ENCODE measurements at places on chromosomes 4 and X.

DNA sequence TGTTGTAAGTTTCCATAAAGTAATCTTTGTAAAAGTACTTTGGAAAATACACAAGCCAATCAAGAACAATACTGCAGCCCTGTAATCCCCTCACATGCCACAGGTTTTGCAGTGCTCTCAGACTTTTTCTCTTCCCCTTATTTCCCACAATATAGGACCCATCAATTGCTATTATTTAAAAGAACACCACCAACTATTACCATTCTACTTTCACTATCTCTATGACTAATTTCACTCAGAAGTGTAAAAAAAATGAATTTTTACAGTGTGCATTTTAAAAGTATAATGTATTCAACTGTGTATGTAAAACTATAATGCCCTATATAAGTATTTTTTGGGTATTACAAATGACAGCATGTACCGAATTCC, 1.7 kb downstream of the ATP8A1 start:
- no peak for DNase-seq

- DNase-seq = no peak
Measured at GRCh38 chrX:23557070-23557469, 110.2 kb upstream of the PRDX4 start.

DNA sequence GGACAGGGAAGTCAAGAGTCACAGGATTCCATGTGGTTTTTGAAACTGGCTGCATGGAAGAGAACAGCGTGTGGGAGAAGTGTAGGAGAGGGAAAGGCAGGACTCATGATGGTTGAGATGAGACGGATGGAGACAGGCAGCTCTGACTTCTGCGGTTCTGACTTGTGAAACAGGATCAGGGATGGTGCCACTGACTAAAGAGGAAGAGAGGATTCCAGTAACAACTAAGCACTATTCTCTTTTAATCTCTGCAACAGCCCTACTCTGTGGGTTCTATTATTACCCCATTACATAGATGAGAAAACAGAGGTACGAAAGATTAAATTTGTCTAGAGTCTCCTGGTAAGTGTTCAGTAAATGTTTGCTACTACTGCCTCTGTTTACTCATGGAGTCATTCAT, 156.3 kb downstream of the CBR4 start:
- DNase-seq = no peak

- DNase-seq = no peak
Measured at GRCh38 chr4:7168106-7168505, 24.2 kb upstream of the SORCS2 start.

- no peak for DNase-seq
Measured at GRCh38 chr4:31370866-31371465, 650.8 kb downstream of the PCDH7 start.

DNA sequence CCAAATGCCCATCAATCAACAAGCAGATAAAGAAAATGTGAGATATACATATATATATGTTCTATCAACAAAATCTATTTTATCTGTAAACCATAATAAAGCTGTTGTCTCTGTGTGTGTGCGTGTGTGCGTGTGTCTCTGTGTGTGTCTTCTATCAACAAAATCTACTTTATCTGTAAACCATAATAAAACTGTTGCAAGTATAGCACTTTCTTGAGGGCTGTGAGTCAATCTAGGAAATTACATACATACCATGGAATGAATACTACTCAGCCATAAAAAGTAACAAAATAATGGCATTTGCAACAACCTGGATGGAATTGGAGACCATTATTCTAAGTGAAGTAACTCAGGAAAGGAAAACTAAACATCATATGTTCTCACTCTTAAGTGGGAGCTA, 12.5 kb upstream of the PLK4 start:
- no peak for DNase-seq

- no peak for DNase-seq
Measured at GRCh38 chrX:21004835-21005234, 369.4 kb upstream of the CNKSR2 start.

GRCh38 chrX:47484885-47485284, 1.9 kb upstream of the ZNF41 start:
- DNase-seq = no peak

DNA sequence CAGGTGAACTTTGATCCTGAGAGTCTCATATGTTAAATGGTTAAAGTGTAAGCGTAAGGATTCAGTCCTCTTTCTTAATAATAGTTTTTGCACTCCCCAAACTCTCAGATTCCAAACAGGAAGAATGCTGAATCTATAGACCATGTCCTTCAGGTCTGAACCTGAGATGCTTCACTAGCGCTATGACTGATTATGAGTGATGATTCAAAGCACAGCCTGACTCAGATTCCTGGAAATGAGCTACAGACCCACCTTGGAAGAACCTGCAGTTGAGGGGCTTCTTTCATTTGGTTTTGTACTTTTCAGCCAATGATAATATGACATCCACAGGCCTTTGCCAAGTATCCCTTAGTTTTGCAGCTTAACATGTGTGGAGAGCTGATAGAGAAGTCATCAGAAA, 1.4 kb downstream of the EDNRA start:
- DNase-seq = no peak

GRCh38 chr4:159506801-159507517, 404.1 kb downstream of the RAPGEF2 start:
- no peak for DNase-seq

GRCh38 chr4:163958751-163959150, 464.3 kb downstream of the TMA16 start:
- no peak for DNase-seq

DNA sequence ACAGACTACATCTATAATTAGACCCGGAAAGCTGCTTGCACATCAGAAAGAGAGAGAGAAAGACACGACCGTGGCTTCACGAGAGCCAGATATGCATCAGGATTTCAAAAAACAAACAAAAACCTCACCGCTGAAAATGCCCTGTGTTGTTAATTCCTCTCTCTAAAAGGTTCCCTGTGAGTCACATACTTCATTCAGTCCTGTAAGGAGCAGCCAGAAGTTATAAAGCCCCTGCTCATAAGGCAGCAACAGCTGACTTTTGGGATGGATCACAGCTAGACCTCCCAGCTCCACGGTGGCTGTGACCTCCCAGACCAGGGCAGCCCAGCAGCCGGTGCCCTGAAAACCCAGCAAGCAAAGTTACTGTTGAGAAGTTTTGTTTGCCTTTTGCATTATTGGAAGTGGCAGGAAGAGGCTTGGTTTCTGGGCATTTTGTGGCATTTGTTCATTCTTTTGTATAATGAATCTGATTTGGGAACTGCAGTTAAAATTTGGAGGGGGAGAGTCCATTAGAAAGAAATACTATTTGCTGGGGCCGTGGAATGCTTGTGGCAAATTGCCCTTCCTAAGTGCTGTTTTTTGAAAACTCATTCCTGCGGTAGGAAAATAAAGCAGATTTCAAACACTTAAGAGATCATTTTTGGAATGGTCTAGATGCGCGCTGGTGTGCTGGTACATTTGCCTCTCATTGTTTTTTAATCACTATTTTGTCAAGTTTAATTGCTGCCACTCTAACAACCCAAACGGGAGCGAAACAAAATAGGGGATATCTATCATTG, 520.4 kb downstream of the BCOR start:
- DNase-seq = no peak

- DNase-seq = no peak
Measured at GRCh38 chrX:12021698-12022097, 116.6 kb upstream of the FRMPD4 start.

DNA sequence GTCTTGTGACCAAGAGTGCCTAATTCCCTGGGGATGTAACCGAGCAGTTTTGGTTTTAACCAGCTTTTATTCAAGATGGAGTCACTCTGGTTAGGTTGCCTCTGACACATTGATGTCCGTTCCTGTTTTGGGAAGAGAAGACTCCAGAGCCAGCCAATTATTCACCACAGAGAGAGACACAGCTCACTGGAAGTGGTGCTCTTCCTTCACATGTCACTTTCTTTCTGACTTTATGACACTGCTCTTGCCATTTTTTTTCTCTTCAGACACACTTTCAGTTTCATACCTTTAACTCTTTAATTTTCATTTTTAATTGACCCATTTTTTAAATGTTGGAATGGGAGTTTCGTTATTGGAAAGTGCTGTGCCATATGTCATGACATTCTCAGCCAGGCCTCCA, 418.4 kb upstream of the FSTL5 start:
- no peak for DNase-seq

DNA sequence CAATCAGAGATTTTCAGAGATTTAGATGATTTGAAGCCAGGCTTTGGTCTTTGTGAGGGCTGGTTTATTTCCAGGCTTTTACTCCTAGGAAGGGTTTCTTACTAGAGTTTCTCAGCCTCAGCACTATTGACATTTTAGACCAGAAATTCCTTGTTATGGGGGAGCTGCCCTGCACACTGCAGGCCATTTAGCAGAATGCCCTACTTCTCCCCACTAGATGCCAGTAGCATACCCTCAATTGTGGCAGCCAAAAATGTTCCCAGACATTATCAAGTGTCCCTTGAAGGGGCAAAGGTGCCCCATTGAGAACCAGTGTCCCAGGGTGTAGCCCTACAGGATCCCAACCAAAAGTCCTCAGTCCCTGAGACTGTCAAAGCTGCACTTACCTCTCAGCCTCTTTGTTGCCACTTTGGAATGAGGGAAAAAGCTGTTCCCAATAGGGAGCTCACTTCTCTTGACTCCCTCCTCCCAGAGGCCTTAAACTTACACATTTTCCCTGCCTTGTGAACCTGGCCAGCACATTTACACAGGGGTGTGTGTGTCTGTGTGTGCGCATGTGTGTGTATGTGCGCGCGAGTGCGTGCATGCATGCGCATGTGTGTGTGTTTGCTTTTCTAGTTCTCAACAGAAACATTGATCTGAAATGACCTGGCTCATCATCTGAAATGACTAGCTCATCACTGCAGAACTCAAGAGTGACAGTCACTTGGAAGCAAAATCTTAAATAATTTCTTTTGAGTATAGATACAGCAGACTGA, 231.4 kb downstream of the QDPR start:
- no peak for DNase-seq

DNA sequence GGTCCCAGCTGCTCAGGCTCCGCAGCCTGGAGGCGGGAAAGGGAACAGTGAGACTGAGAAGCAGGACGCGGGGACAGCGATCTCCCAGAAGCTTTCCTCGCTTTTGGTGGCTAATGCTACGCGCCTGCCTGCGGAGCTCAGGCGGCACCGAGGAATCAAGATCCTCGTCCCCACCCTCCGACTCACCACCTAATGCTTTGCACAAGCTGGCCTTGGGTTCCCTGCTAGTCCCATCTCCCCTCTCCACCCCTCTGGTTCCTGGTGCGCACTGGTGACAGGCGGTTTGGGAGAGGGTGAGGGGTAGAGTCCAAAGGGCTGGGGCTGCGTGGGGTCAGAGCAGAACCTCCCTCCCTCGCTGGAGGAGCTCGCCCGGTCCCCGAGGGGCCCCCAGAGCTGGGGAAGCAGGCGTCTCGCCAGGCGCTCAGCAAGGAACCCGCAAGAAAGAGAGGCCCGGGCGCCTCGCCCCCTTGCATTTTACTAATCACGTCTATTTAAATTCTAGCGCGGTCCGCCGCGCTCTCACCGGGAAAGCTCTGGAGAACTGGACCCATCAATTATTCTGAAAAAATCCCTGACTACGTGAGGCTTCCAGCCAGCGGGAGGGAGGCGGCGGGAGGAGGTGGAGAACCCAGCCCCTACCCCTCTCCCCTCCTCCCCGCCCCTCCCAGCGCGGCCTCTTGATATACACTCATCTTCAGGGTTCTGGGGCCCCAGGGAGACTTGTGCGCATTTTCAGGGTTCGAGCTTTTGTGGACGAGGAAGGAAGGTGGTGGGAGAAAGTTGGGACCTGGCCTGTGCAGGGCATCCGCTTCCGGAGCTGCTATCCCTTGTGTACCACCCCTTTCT, 9.1 kb downstream of the POU4F2 start:
- no peak for DNase-seq

- no peak for DNase-seq
Measured at GRCh38 chr4:11342401-11342800, 86.3 kb downstream of the HS3ST1 start.

DNA sequence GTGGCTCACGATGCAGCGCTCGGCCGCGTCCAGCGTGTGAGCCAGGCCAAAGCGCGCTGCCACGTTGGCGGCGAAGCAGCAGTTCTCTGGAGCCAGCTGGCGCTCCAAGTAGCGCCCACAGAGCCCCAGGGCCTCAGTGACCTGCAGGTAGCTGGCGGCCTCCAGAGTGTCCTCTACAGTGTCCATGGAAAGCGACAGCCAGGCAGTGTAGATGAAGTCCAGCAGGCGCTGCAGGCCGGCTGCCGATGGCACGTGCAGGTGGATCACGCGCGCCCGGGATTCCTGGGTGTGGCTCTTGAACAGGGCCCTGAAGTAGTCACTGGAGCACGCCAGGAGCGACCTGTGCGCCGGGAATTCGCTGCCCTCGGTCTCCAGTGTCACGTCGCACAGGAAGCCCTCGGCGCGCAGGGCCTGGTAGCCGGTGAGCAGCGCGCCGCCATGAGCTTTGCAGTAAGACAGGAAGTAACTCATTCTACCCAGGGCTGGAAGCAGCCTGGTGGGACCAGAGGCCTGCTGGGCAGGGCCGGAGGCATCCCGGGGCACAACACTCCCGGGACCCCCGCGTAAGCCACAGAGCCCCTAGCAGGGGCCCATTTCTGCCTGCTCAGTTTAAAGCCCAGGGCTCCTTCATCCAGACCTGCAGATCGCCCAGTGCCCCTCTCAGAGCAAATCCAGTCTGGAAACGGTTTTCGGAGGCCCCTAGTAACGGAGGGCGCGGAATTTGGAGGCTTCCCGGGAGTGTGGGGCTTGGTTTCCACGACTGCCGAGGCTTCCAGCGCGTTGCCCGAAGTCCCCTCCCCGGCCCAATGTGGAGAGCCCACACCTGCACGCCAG, 595 bp downstream of the KLHL34 start:
- no peak for DNase-seq

GRCh38 chrX:9785944-9786797, at the start of gene SHROOM2:
SHROOM2 (plus strand) TSS chrX:9786429; CDS start chrX:9786546, 117 bp downstream.
- no peak for DNase-seq

Data from CD8-positive, alpha-beta memory T cell (primary cell).